H54 (cell line): ENCODE measurements at places on chromosomes 6 and 20.

- DNase-seq, result no peak
Measured at GRCh38 chr6:90230548-90231215, 66.0 kb downstream of the BACH2 start.

- DNase-seq, result no peak
Measured at GRCh38 chr6:7542065-7542873, 798 bp downstream of the DSP start.

DNA sequence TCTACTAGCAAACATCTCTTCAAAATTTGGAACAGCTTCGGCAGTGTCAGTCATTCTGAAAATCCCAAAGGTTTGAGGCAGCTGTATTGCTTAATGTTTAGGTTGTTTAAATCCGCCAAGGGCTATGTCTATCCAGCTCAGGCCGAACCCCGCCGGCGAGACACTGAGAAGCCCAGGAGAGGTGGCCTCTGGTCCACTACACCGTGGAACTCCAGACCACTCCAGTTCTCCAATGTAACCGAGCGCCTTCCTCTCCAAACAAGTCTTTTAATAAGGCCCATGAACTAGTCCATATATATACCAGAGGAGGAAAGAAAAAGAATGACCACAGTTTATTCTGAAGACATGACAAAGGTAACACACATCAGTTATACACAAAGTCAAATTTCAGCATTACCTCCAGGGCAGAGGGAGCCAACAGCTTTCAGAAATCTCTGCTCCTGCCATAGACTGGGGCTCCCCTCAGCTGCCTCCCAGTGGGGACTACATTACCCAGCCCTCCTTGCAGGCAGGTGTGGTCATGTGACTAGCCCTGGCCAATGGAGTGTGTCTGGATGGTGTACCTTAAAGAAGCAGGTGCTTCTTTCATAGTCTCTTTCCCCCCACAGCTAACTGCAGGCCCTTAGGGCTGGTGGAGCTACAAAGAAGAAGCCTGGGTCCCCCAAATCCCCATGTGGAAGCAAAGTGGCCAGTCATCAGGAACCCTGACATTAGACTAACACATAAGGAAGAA, at the start of gene RAMACL:
TSS of gene RAMACL (minus strand) at position 255 of the 733 bp plus-strand sequence. CDS start at position 54, 201 bp downstream.
- DNase-seq, result peak; percentile 26

DNA sequence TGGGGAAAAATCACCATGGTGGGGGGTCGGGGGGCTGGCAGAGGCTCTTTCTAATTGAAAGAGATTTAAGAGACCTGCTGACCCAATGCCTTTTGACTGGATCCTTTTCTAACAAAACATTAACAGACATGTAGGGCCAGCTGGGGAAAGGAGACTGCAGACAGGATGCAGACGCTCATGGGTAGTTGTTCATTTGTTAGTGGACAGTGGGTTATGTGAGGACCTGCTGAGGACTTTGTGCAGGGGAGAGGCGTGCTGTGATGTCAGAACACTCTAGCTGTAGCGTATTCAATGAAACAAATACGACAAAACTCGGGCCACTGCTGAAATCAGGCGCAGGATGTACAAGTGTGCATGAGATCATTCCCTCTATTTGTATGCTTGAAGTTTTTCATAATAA, 1.2 kb downstream of the IP6K3 start:
- DNase-seq, result no peak

GRCh38 chr6:51983564-51983963, 103.8 kb downstream of the PKHD1 start:
- no peak for DNase-seq

- no peak for DNase-seq
Measured at GRCh38 chr6:108738684-108739416, 109.4 kb upstream of the ARMC2 start.

DNA sequence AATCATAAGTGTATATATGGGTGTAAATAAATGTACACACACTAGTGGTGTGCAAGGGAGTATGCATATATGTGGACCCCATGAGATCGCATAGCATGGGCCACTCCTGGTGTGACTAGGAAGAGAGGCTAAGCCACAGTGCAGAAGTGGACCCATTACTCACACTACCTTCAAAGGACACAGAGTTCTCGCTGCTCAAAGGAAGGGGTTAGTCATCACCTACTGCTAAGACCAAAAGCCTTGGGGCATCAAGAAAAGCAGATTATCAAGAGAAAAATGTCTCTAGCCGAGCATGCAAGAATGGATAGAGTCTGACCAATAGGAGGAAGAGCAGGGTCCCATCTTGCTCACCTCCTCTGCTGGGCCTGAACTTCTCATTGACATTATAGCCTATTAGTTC, 195.5 kb downstream of the MAFB start:
- DNase-seq, result no peak

GRCh38 chr6:26613689-26614683, 17.2 kb downstream of the ABT1 start:
- DNase-seq, result no peak

DNA sequence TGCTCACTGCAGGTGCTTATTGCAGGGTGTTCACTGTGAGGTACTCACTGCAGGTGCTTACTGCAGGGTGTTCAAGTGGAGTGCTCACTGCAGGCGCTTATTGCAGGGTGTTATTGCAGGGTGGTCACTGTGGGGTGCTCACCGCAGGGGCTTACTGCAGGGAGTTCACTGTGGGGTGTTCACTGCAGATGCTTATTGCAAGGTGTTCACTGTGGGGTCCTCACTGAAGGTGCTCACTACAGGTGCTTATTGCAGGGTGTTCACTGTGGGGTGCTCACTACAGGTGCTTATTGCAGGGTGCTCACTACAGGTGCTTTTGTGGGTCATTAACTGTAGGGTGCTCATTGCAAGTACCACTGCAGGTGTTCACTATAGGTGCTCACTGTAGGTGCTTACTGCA, 20.2 kb downstream of the APMAP start:
- no peak for DNase-seq

GRCh38 chr6:139981768-139982181, 607.3 kb upstream of the CITED2 start:
- no peak for DNase-seq

DNA sequence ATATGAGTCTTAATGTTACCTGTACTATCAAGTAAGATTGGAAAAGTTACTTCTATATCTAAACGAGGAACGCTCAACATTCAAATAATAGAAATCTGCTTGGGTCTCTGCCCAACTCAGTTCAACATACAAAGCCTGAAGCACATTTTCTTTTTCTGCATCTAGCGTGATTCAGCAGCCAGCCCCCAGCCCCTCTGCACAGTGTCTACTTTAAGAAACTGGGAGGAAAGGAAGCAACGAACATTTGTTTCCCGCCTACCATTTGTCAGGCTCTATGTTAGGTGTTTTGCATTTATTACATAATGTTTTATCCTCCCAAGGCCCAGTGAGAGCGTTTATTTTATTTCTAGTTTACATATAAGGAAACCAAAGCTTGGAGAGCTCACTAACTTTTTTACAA, 17.3 kb downstream of the PHACTR1 start:
- no peak for DNase-seq

- no peak for DNase-seq
Measured at GRCh38 chr6:1901556-1901955, 291.8 kb downstream of the FOXC1 start.

DNA sequence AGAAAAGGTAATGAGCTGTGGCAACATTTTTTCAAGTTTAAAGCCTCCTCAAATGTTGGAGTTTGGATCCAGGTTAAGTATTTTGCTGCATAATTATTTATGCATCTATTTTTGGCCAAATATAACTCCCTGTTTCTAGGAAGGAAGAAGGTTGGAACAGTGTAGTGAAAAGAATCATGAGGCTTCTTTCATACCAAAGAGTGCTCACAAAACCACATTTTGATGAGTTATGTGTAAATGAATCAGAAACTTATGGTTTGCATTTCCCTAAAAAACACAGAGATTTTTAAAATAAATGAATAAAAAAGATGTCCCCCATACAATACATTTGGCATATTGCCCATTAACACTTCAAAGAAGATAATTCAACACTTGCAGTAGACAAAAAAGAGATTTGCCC, 246.9 kb upstream of the PRDM1 start:
- DNase-seq, result no peak
